ENCODE measurements at places on chromosomes 7 and 10.

- DNase-seq: no peak
These were observed 22.8 kb downstream of the VPS26A start for GRCh38 chr10:69146759-69147158.

DNA sequence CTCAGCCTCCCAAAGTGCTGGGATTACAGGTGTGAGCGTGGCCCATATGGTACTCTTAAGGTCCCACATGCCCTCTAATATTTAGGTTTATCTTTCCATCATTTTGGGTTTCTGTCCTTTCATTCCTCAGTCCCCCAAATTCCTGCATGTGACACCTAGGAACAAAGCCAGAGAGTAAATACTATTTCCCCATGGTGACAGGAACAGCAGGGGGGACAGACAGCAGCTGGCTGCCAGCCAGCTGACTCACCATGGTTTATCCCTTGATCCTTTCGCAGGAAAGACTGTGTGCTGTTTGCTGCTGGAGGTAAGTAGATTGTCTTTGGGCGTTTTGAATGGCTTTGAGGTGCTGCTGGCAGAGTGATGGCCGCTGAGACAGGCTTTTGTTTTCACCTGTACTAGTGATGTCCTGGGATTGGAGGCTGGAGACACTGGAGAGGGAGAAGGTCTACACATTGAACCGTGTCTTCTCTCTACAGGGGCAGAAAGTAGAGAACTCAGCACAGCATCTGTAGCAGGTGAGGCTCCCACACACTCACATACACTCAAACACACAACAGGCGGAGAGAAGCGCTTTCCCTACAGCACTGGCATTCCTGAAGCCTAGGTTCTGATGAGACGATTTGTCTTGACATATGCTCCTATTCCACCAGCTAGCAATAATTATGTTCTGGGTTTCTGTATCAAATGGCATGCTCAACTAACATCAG, 83.7 kb upstream of the EFCAB10 start:
- no peak for DNase-seq

DNA sequence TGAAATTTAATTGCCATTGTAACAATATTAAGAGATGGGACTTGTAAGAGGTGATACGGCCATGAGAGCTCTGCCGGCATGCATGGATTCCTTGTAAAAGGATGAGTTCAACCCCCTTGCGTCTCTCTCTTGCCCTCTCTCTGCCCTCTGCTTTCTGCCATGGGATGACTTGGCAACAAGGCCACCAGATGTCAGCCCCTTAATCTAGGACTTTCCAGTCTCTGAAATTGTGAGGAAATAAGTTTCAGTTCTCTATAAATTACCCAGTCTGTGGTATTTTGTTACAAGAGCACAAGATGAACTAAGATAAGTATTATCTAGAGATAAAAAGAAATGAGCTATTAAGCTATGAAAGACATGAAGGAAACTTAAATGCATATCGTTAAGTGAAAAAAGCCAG, 145.7 kb upstream of the AHR start:
- no peak for DNase-seq

DNA sequence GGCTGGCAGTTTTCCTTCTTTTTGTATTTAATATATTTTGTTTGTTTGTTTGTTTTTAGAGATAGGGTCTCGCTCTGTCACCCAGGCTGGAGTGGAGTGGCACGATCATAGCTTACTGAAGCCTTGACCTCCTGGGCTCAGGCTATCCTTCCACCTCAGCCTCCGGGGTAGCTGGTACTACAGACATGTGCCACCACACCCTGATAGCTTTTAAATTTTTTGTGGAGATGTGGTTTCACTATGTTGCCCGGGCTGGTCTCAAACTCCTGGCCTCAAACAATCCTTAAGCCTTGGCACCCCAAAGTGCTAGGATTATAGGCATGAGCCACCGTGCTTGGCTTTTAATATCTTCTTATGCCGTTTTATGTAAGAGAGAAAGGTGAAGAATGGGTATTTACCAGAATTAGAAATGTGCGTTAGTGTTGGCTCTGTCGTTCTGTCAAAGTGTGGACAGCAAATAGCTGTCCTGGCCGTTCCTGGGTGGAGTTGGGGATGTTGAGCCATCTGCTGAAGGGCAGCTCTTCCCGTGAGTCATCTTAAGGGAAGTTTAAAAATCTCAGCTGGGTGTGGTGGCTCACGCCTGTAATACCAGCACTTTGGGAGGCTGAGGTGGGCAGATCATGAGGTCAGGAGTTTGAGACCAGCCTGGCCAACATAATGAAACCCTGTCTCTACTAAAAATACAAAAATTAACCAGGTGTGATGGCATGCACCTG, 14.8 kb downstream of the OGDH start:
- no peak for DNase-seq
